ENCODE measurements at places on chromosomes 5 and 9.

GRCh38 chr9:110069326-110070248 is 138.4 kb downstream of the C9orf152 start:
- peak; percentile 72 for DNase-seq

GRCh38 chr5:14510156-14510734 is 71.3 kb upstream of the OTULINL start:
- no peak for DNase-seq

DNA sequence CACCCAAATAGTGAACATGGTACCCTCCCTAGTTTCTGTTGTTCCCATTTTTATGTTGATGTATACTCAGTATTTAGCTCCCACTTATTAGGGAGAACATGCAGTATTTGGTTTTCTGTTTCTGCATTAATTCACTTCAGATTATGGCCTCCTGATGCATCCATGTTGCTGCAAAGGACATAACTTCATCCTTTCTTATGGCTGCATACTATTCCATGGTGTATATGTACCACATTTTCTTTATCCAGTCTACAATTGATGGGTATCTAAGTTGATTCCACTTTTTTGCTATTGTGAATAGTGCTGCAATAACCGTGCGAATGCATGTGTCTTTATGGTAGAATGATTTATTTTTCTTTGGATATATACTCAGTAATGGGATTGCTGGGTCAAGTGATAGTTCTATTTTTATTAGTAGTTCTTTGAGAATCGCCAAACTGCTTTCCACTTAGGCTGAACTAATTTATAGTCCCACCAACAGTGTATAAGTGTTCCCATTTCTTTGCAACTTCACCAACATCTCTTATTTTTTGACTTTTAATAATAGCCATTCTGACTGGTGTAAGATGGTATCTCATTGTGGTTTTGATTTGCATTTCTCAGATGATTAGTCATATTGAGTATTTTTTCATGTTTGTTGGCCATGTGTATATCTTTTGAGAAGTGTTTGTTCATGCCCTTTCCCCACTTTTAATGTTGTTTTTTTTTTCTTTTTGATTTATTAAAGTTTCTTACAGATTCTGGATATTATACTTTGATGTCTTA is 79.6 kb downstream of the SMIM15 start:
- DNase-seq, result no peak

- no peak for DNase-seq
Observed at GRCh38 chr9:846852-847251, 5.4 kb downstream of the DMRT1 start.

- DNase-seq, result no peak
Observed at GRCh38 chr5:17276445-17276844, 59.0 kb downstream of the BASP1 start.

GRCh38 chr5:179595916-179596315 is 27.6 kb downstream of the HNRNPH1 start:
- no peak for DNase-seq

- no peak for DNase-seq
Observed at GRCh38 chr9:88696501-88696900, 161.5 kb downstream of the NXNL2 start.

DNA sequence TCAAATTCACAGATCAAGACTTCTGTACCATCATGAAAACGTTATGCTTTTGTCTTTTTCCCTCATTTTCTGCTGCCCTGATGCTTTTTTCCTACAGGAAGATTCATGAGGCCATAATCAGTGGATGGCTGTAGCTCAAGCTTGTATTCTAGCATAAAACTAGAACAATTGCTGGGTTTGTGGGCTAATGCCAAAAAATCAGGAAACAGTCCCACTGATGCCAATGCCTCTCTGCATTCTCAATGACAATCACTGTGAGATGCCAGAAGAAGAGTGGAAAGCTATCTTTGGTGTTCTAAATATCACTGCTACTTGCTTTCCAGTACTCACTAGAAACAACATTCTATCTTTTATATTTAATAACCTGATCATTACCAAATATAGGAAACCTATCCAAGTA is 33.3 kb upstream of the FAM170A start:
- no peak for DNase-seq

- no peak for DNase-seq
Observed at GRCh38 chr9:129550199-129550839, 70.6 kb downstream of the C9orf50 start.

- no peak for DNase-seq
Observed at GRCh38 chr5:98510143-98510985, 263.1 kb upstream of the RGMB start.

DNA sequence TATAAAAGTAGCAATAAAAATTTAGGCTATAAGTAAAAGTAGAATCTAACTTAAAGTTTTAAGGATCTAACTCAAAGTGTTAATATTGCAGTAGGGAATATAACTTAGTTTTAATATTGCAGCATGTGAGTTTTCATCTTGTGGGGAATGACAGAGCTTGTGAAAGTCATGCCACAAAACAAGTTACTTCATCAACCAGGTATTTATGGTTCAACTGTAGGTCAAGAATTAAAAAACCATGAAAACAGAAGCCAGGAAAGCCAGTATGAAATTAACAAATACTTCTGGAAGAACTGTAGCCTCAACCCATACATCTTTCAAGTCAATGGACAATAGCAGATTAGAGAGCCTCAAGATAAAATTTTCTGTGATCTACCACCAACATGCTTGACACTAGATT is 19.0 kb downstream of the HMGCS1 start:
- DNase-seq, result no peak

DNA sequence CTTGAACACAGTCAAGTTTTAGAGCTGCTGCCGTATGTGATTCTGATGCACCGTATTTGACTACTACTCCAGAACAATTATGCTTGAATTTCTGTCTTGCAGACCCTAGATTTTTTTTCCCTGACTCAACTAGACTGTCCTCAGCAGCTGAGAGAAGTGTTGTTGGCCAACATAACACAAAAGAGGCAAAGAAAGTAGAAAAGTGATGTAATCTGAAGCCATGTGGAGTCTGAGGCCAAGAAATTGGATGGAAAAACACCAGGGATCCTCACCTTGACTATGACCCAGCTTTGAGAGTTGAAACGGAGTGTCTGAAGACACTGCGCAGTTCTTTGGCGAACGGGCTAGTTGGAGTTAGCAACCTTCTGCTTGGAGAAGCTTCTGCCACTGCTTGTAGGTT is 36.3 kb upstream of the FGF1 start:
- DNase-seq, result no peak
